ENCODE measurements at places on chromosomes 12 and 14.

DNA sequence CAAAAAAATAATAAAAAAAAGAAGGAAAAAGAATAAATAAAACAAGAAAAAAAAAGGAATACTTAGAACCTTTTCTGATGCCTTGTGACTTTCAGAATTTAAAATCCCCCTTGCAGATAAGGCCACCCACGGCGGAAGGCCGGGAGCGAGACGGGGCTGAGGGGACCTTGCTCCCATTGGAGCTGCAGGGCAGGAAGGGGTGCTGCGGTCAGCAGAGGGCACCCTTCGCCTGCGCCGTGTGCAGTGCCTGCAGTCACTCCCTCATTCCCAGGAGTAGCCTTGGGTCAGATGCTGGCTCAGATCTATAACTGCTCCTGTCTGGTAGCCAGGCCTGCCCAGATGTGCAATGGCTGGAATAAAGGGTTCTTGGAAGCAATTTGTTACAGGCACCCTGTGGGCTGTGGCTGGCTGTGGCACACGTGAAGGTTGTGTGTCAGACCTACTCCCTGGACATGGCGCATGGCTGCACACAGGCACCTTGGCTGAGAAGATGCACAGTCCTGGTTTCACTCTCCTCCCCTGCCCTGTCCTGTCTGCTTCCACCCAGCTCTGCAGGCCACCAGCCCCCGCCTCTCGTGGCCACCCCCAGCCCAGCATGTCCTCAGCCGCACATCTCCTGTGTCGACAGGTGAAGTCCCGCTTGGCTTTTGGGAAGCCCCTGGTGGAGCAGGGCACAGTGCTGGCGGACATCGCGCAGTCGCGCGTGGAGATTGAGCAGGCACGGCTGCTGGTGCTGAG is 13.4 kb upstream of the ALDH2 start:
- peak; percentile 65 for DNase-seq

GRCh38 chr12:88574278-88574677 is 6.0 kb downstream of the KITLG start:
- DNase-seq: no peak

GRCh38 chr12:2691345-2692071 is 103.3 kb upstream of the FKBP4 start:
- no peak for DNase-seq

GRCh38 chr12:10067942-10068341 is 30.8 kb downstream of the CLEC1A start:
- DNase-seq: no peak

DNA sequence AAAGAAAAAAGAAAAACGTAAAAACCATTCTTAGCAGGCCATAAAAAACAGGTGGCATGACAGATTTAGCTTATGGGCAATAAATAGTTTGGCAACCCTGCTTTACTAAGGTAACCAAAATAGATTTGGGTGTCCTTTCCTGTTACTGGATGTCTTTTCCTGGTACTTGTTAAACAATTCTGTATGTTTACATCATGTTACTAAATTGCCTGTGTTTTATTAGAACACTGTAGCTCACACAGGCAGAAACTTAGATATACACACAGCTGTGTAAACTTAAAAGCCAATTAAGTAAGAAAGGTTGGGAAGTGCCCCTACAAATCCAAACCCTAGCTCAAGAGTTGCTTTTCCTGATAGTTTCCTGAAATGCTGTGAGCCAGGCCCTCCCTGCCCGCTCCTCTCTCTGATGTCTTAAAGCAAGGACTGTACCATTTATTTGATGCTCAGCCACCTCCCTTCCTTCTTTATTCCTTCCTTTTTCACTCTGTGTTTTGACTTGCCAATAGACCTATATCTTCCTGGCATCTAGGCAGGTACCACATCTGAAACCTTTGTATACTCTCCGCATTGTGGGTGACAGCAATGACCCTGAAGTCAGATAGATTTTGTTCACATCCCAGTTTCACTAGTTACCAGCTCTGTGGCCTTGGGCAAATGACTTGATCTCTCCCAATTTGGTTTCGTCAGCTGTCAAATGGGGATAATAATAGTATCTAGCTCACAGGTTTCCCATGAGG is 3.7 kb upstream of the CAMKK2 start:
- no peak for DNase-seq

- DNase-seq: no peak
These were observed 3.2 kb downstream of the GPR132 start for GRCh38 chr14:105062048-105062433.

DNA sequence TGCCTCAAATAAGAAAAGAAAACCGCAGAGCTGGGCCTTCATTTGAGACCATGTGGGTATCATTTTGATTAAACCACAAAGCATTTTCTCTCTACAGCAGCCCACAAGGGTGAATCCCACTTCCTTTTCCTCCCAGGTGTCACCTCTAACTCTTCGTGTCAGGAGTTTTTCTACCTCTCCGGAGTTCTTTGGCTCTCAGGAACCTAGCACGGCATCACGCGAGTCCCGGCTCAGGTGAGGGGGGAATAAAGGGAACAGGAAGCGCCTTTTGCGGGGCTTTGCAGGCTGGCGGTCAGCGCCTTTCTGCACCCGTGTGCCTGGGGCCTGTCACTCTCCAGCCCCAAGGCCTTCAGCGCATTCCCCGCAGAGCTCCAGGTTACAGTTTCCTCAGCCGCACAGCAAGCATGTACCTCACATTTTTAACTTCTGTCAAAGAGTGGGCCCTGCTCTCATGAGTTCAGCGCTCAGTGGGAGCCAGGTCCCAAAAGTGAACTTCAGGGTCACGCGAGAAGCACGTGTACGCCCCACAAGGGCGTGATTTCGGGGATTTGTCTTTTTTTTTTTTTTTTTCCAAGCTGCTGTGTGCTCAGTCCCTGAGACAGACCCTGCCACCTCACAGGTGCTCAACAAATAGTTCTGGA is 740 bp upstream of the PRPF40B start:
- no peak for DNase-seq

DNA sequence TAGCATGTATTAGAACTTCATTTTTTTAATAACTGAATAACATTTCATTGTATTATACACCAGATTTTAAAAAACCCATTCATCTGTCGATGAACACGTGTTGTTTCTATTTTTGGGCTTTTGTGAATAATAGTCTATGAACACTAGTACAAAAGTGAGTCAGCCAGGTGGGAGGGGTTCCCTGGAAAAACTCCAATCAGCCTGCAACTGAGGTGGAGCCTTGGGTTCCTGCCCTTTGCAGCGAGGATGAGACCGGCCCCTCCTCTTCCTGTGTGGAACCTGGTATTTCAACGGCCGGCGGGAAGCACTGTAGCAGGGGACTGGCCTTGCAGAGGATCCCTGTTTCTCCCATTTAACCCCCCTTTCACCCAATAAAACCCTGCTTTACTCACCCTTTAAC is 56.1 kb downstream of the LMNTD1 start:
- no peak for DNase-seq

DNA sequence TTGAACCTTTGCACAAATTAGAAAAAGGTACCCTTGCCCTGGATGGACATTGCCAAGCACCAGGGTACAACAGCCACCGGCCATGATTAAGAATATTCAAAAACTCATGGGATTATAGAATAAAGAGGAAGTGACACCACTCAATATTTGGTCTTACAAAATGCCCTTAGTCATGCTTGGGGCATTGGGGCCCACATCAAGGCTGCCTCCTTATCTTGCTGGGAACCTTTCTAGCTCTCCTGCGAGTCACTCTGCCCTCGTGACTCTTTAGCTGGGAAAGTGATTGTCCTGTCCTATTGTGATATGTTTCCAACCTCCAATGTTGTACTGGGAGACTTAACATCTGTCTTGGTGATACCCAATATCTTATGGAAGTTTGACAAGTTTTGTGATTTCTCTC is 57.8 kb downstream of the GTF2A1 start:
- DNase-seq: no peak

- peak; percentile 35 for DNase-seq
These were observed 727.0 kb downstream of the C12orf50 start for GRCh38 chr12:87302126-87302745.

- DNase-seq: no peak
These were observed 289.5 kb upstream of the RGS6 start for GRCh38 chr14:71642715-71643114.

GRCh38 chr12:21675641-21676040 is 18.0 kb upstream of the LDHB start:
- no peak for DNase-seq

GRCh38 chr12:120060196-120060595 is 56.4 kb downstream of the RAB35 start:
- peak; percentile 29 for DNase-seq

DNA sequence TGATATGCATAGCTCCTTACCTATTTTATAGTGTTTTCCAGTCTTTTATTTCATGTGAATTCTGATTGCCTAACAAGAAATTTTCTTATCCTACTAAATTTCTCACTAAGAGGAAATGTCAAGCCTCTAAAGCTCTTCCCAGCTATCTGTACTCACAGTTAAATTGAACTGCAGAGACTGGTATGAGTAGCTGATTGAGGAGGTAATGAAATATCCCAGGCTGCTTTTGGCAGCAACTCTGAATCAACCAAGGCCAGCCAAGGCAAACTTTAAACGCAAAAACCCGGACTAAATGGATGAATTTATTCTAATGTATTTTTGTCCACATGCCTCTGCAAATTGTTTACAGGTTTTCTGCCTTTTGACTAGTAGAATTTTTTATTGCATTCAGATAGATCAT is 119.1 kb upstream of the PMCH start:
- DNase-seq: no peak

- DNase-seq: peak; percentile 74
These were observed 47.6 kb upstream of the FERMT2 start for GRCh38 chr14:52998376-52999015.

DNA sequence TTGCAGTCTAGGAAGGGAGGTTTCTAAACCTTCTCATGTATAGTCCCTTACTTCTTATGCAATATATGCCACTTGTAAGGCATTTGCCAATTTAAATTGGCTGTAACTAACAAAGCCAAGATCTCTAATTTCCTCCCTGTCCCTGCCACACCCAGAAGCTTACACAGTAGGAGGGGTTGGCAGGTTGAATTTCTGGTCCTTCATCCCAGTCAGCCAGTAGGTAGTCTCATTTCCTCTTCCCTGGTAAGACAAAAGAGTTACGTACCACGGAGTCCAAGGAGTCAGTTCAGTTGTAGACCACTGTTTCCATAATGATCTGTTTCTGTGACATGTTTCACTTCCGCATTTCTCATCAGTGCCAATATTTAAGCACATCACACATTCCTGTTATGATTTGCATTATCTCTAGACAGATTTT is 47.0 kb upstream of the PLBD1 start:
- no peak for DNase-seq

DNA sequence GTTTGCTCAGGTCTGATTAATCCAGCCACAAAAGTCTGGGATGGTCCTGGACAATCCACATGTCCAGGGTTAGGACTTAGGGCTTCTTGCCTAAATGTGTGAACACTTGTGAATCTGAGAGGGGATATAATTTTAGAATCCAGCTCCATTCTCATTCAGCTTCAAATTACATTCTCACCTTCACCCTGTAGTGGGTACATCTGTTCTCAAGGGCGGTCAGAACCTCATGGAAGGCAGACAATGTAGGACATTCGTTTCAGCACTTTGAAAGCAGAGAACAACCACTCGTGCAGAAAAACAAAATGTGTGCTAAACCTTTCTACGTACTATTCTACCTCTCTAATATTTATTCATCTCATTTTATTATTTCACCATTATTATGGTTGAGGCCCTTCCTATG is 1.2 kb downstream of the TMEM229B start:
- no peak for DNase-seq

- DNase-seq: peak; percentile 28
These were observed 16.0 kb downstream of the TRMT5 start for GRCh38 chr14:60964904-60965303.

DNA sequence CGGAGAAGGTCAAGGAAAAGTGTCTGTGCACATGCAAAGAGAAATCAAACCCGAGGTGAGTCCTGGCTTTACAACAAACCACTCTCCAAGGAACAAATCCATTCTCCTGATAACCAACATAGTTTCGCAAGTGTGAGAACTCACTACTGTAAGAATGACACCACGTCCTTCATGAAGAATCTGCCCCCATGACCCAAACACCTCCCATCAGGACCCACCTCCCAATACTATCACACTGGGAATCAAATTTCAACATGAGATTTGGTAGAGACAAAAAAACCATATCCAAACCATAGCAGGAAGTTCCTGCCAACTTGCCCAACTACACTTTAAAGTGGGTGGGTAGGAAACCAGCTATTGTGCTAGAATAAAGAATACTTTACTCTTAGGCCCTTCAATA is 2.4 kb upstream of the ERC1 start:
- peak; percentile 14 for DNase-seq

GRCh38 chr12:25236190-25236589 is 14.5 kb downstream of the KRAS start:
- DNase-seq: peak; percentile 50

- no peak for DNase-seq
These were observed 58.4 kb downstream of the FZD10 start for GRCh38 chr12:130220706-130221100.

DNA sequence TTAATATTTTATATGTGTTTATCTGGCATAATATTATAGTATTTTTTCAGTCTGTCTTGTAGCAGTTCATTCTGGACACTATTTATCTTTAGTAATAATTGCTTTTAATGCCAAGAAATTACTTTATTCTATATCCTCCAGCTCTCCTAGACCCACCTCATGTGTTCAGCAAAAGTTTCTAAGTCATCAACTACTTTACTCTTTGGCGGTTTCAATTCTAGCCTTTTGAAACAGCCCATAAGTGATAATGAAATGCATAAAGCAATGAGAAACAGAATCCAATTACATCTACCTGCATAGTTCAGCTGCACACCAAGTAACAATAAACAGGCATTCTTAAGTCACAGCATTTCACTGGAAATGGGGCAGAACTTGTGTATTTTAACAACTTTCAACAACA is 225.5 kb downstream of the SLC25A21 start:
- DNase-seq: no peak

GRCh38 chr14:100654814-100655740 is 67.9 kb upstream of the BEGAIN start:
- no peak for DNase-seq

- DNase-seq: no peak
These were observed 35.6 kb upstream of the FBRSL1 start for GRCh38 chr12:132454193-132454932.

DNA sequence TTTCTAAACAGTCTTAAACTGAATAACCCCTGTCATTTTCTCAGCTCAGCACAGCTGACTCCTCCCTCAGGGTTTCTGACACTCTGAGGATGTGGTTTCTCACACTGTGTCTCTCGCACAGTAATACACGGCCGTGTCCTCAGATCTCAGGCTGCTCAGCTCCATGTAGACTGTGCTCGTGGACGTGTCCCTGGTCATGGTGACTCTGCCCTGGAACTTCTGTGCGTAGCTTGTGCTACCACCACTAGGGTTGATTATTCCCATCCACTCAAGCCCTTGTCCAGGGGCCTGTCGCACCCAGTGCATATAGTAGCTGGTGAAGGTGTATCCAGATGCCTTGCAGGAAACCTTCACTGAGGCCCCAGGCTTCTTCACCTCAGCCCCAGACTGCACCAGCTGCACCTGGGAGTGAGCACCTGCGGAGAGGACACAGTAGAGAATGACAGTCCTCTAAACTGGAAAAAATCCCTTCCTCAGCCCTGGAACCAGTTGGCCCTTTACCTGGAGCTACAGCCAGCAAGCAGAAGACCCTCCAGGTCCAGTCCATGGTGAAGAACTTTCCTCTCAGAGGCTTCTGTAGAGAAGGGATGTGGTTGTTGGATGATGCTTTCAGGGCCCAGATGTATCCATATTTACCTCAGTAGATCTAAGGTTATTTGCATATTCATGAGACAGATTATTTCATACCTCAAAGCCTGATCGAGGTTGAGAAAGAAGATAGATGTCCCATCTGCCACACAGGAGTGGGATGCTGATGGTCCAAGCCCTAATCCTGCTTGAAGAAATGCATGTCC is 984.8 kb downstream of the TMEM121 start:
- DNase-seq: no peak

- no peak for DNase-seq
These were observed 163.8 kb downstream of the DERA start for GRCh38 chr12:16074894-16075293.

All from adipocyte (in vitro differentiated cells).